ENCODE measurements at places on chromosomes 16 and 17.

GRCh38 chr16:87369117-87369765 lies 14.3 kb downstream of the FBXO31 start:
- no peak for DNase-seq

- no peak for DNase-seq
Measured at GRCh38 chr17:46726206-46726605, 92.3 kb downstream of the WNT3 start.

DNA sequence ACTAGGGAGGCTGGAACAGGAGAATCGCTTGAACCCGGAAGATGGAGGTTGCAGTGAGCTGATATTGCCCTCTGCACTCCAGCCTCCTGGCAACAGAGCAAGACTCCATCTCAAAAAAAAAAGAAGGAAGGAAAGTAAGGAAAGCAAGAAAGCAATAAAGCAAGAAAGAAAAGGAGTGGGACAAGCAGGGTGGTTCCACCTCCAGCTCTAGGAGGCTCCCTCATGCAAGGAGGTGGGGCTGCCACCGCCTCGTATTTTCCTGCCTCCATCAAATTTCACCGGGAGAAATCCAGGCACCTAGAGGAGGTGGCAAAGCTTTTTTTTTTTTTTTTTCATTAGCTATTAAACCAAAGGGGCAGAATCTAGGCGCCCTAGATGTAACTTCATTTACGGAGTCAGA lies 1.0 kb downstream of the CYB561 start:
- DNase-seq = no peak

DNA sequence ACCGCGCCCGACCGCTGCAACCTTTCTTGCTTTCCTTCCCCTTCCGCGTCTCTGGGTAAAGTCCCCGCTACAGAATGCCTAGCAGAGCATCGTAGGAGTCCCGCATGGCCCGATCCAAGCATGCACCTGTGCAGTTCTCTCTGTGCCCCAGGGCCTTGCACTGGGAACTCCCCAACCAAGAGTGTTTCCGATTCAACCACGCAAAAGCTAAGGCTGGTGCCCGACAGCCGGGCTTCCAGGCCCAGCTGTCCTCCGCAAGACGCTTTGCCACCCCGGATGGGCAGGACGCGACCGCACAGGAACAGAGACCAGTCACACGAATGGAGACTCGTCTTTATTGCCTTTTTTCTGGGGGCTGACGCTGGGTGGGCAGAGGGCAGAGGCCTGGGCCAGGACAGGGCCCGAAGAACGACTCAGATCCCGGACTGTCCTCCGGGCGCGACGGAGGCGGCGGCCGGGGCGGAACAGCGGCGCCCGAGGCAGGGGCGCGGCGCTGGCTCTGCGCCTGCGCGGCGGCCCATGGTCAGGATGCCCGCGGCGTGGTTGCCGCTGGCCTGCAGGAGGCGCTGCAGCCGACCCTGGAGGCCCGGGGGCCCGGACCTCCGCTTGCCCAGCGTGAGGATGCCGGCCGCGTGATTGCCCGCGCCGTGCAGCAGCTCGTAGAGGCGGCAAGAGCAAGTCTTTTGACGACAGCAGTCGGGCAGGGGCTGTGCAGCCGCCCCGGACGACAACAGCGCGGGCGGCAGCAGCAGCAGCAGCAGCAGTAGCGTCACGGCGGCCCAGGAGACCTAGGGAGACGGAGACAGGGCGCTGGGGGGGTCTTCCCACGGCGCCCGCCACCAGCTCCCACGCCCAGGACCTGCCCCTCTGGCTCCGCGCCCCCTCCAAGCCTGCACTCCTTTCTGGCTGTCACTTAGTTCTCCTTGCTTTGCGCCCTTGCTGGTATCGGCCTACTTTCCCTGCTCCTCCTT lies 1.2 kb downstream of the HCRT start:
- DNase-seq = peak; percentile 35

GRCh38 chr16:75343286-75343685 lies 90.0 kb downstream of the CFDP1 start:
- DNase-seq = no peak

DNA sequence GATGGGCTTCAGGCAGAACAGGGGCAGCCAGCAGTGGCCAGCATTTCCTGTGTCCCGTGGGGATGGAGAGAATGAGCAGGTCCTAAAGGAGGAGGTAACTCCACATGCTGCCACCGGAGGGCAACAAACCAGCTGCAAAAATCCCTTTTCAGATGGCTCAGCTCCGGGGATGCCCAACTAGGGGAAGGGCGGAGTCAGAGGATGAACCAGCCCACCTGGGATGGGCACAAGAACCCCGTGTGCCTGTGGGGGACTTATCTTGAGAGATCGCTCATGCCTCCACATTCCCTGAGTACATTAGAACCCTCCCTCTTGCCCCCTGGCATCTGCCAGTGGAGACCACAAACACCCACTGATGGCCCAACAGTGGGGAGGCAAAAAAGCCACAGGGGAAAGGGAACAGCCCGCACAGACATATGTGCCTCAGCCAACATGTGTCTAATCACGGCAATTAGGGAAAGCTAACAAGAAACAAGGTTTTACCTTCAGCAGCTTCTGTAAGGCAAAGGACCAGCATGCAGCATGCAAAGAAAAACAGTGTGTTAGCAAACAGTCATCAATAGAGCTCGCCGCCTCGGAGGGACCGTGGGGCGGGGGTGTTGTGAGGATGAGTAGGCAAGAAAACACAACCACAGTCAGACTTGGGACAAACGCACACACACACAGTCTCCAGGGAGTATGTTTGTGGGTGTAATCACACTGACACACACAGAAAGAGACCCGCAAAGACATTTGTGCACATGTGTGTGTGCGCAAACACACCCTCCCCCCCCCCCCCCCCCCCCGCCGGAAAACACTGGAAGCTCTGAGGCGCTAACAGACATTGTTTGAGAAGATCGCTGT lies 64.0 kb downstream of the MYO18A start:
- no peak for DNase-seq

DNA sequence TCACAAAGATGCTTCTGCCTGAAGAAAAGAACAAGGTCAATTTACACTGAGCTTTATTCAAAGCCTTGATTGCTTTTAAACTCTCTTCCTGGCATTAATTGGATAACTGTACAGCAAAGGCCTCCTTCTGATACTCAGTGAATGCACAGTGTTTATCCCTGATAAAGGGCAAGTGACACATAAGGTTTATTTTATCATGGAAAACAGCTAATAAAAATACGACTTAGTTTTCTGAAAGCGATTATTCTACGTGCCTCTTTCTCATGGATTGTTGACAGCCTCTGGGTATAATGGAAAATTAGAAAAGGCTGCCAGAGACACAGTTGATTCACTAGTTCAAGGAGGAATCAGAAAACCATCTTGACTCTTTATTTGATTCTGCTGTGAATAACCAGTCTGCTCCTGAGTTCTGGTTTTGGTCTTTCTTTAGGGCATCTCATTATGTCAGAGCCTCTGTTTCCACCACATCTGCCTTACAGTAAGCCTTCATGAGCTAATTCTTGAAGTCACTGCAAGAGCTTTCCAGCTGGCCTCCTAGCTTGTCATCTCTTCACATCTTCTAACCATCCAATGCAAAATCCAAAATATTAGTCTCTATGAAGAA lies 212.9 kb downstream of the CNTNAP4 start:
- DNase-seq = no peak
